ENCODE measurements at places on chromosomes 12 and 14.
A peak's percentile ranks its signal among the peaks of the same experiment; 100 is the strongest.

- DNase-seq: no peak
These were observed 312.3 kb upstream of the E2F7 start for GRCh38 chr12:77377622-77378021.

DNA sequence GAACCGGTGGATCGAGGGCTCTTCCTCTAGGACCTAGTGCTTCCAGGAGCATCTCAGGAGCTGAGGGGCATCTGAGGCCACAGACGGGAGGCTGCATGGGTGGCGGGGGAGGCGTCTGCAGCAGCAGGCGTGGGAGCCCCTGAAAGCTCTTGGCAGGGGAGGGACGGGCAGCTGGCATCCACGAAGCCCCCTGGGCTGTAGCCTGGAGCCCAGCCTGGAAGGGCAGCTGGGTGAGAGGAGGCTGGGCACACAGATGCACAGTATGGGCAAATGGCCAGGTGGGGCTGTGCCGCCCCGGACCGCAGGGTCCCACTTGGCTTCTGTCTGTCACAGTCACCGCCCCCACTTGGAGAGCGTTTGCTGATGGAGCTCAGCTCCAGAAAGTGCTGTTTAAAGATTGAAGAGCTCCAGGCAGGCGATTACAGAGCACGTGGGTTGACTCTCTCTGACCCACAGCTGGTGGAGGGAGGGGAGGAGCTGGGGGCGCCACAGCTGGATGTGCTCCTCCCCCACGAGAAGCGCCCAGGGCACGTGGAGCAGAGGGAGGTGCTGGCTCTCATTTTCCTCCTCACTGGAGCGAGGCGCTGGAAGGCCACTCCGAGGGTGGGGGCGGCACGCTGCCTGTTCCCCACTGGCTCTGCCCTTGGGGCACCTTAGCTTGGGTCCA, 155.0 kb upstream of the C14orf180 start:
- peak; percentile 96 for DNase-seq

DNA sequence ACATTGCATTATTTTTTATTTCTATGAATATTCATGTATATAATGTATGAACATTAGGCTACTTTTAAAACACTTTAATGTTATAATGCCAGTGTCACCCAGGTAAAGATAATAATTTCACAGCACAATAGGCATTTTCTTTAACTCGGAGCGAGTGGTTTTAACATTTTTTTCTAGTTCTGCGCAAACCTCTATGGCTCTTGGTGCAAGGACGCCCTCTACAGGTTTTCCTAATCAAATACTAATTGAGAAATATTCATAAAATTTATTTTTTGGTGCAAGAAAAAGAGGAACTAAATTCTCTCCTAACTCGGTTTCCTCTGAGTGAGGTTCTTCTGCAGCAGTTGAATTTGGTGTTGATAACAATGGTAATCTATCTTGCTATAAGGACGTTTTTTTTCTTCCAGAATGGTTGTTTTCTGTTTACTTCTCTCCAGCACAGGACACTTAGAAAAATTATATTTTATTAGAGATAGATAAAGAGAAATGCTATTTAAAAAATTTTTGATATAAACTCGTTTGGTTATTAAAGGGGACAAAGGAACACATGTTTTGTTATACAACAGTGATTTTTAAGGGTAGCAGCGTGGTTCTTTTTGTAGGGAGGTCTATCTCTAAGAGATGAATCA, 2.4 kb upstream of the WIF1 start:
- DNase-seq: no peak

DNA sequence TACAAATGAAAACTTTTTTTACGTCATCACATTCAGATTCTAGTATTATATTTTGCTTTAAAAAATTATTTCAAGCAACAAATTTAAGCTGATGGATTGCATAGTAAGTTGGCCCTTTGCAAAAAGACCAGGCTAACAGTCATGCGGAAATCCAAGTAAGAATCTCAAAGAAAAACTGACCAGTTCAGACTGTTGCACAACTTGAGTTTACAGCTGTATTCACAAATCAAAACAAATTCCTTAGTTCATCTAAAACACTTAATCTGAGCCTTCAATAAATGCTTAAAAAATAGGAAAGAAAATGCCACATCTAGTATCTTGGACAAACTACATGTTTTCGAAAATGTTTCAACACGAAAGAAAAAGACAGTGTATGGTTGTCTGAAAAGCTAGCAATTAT, 847 bp downstream of the CCDC59 start:
- DNase-seq: no peak

DNA sequence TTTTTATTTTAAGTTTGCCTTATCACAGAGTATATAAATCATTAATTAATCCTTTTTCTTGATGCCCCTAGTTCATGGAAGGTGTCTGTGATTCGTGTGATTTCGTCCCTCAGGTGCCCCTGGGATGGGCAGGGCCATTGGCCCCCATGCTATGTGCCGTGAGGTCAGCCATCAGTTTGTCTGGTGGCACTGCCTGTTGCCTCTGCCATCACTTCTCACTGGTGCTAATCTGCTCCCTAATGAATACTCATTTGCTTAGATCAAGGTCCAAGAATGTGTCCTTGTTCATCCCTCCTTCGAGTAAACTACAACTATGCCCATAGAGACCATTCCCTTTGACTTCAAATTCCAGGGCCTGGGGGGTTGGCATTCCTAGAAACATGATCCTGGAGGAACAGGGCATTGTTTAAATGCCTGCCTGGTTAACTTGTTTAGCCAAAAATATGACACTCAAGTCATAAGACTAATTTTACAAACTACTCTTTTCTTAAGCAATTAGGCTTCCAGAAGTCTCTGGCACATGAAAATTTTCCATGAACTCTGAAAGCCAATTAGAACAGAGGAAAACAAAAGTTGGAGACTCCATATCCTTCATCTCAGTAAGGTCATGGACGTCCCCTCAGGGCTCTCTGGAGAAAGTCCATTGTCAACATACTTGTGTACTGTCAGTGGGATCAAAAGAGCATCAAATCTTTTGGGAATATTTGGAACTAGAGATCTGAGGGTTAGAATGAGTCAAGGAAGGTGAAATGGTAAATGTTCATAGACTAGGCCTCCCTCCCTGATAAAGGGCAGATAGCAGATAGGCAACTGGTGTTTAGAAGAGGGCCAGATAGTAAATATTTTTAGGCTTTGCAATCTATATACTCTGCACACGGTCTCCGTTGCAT, 90.9 kb upstream of the PLXNC1 start:
- no peak for DNase-seq

DNA sequence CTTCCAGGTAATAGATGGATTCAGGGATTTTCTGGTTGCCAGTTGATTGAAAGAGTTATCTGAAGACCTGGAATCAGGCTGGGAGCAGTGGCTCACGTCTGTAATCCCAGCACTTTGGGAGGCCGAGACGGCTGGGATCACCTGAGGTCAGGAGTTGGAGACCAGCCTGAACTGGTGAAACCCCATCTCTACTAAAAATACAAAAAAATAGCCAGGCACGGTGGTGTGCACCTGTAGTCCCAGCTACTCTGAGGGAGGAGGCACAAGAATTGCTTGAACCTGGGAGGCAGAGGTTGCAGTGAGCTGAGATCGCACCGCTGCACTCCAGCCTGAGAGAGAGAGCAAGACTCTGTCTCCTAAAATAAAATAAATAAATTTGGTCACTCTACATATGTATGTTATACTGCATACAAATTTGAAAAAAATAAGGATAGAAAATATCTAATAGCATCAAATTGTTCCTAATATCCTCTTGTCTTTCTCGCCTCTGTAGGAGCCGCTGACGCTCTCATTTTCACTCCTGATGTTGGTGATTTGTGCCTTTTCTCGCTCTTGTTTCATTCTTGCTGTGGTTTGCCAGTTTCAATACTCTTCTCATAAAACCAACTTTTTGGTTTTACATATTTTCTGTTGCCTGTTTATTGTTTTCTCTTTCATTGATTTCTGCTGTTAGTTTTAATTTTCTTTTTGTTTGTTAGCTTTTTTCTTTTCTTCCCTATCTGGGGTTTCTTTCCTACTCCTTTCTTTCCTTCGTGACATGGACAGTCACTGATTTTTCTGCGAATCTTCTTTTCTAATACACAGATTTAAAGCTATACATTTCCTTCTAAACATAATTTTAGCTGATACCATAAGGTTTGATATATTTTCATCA, 23.8 kb upstream of the PLD4 start:
- DNase-seq: no peak

- no peak for DNase-seq
These were observed 114.3 kb downstream of the DIP2B start for GRCh38 chr12:50618864-50619609.

DNA sequence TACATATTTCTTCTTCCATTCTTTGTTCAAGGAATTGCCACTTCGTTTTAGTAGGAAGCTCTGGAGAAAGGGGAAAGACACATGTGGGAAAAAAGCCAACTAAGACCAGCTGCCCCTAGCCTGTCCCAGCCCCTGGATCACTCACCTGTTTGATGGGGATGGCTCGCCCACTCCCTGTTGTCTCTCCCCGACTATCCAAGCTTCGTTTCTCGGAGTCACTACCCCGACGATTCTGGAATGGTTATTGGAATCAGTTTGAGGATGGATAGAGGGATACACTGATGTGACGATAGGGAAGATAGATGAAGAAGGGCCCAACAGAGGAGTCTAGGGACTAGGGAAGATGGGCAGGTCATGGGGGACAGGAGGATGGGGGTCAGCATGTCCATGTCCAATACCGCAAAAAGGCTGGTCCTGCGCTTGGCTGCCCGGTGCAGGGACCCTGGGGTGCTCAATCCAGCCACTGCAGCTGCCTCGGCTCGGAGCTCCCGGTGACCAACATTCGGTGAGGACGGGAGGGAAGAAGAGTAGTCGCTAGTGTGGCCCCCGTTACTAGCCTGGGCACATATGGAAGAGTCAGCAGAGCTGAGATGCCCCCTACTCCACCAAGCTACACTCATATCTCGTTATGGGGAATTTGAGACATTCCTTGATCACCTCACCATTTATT, 7.0 kb downstream of the AGAP2 start:
- no peak for DNase-seq

DNA sequence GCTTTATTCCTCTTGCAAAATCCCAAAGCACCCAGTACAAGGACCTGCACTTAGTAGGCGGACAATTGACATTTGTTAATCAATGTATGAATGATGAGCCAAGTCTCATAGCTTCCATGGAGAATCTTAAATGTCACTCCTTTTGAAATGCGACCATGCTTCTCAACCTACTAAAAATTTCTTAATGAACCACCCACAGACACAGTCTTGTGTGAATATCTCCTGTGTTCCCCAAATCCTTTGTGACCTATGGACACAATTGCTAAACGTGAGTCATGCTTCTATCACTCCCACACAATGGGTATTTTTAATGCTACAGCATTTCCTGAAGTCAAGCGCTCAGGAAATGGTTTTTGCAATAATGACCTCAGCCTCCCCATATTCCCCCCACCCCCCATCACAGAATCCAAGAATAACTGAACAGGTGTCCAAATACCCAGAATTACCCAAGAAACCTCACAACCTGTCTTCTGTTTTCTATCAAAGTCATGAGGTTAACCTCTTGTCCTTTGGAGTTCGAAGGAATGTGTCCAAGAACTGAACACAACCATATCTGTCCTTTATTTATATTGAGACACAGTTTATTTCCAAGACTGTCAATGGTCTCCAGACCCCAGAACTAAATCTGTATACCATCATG, 163.6 kb upstream of the PLEKHG7 start:
- DNase-seq: no peak

GRCh38 chr14:36449903-36450302, 70.1 kb downstream of the NKX2-1 start:
- DNase-seq: no peak

DNA sequence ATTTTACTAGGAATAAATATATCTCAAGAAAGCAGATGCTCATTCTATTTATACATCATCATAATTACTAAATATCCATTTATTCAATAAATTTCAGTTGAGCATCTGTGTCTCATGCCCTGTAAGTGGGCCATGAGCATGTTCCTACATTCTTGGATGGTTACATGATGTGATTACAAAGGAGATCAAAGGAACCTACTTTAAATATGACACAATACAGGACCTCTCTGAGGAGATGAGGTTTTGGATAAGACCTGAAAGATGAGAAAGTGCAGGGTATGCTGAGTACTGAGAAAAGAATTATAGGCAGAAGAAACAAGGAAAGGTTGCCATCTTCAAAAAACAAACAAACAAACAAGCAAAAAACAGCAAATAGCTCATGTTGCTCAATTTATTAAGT, 105.4 kb upstream of the CNTN1 start:
- DNase-seq: no peak

GRCh38 chr14:52701223-52701622, 5.8 kb upstream of the PSMC6 start:
- DNase-seq: no peak

DNA sequence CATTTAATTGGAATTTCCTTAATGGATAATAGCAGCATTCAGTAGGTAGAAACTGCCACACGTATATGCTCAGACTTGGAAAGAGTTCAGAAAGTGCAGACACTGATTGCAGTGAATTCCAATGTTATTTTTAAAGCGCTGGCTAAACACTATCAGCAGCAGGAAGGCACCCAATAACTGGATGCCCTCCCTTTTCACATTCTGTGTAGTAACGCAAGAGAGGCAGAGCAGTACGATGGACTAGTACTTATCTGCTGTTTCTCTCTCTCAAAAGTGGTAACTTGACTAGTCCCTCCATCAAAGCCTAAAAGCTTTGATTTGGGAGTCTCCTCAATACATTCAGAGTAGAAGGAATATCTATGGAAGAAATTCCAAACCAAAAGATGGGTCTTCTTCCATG, 791.0 kb downstream of the TMTC2 start:
- DNase-seq: no peak

DNA sequence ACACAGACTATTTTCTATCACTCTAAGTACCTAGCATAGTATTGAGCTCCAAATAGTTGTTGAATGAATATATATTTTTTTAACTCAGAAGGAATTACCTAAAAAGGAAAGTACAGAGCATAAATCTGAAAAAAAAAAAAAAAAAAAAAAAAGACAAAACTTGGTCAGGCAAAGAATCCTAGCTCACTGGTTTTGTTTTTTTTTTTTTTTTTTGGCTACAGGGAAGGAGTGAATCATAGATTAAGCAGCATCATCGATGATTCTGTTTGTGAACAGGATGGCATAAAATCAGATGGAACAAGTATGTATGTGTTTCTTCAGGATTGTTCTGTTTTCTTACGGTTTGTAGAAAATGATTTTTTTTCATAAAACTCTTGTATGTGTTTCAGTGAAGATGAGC, 66.1 kb upstream of the BCAT1 start:
- no peak for DNase-seq

- no peak for DNase-seq
These were observed 179.6 kb upstream of the DIO2 start for GRCh38 chr14:80390906-80391305.

GRCh38 chr12:8698132-8698851, 501 bp downstream of the RIMKLB start:
- peak; percentile 50 for DNase-seq

DNA sequence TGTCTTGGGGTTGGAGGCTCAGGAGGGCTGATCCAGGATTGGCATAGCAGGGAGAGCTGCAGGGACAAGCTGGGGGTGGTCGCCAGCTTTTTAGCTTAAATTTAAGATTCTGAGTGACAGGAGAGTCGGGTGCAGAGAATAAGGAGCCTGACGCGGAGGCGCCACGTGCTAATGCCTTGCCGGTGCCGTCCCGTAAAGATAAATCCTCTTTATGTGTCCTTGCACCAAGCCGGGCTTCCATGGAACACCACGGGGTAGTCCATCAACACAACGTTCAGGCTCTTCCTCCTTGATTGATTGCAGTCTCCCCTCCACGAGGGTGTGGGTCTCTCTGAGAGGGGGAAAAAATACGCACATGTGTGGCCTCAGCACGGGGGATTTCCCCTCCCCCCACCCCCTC, 3.9 kb downstream of the DLK1 start:
- no peak for DNase-seq

GRCh38 chr14:52052288-52052943, 16.4 kb downstream of the NID2 start:
- DNase-seq: no peak

- no peak for DNase-seq
These were observed 8.3 kb downstream of the IKZF4 start for GRCh38 chr12:56029166-56029519.
